ENCODE measurements at places on chromosomes 7 and 10.

- DNase-seq, result no peak
Measured at GRCh38 chr10:72802332-72802731, 91.2 kb upstream of the OIT3 start.

DNA sequence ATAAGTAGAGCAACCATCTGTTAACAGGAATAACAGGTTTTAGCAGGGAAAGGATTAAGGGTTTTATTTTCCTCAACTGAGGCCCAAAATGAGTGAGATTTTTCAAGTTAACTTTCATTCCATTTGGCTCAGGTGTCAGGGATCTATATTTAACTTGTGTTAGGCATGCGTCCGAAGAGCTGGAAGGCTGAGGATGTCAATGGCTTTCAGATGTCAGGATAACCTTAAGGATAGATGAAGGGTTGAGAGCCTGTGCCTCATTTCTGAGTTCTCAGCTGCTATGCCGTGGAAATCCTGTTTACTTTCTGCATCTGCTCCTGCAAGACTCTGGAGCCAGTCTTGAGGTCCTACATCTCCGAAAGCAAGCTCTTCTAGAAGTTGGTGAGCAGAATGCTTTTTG is 36.4 kb upstream of the CD36 start:
- DNase-seq, result no peak

- no peak for DNase-seq
Measured at GRCh38 chr7:135827391-135827790, 78.8 kb upstream of the FAM180A start.

DNA sequence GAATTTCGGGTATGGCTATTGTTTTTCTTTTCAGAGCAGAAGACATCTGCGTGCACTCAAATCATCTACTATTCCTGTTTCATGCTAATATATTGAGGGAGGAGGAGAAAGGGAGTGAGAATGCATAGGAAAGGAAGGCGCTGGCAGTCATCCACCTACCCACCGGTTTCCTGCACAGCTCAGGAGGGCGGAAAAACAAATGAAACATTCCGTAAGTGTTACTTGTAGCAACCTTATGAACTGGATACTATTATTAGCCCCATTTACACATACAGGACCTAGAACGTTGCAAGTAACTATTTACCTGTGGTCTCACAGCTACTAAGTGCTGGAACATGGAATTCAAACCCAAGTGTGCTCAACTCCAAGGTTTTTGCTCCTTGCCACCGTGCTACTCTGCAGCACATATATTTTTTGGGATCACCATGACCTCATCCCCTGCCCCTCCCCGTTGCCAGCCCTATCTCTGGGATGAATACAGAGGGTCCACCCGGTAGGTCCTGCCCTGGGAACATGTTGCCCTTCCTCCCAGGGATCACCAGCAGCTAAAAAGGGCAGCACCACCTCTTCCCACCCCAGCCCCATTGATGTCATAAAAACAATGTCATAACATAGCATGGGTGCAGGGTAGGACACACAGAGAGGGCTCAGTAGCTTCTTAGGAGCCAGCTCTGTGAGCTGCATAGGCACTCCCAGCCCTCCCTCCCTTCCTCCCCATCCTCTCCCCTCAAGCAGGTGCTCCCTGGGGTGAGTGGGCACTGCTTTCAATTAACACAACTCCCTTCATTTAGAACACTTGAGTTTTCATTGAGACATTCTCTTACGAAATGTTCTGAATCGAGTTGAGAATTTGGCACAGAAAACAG is 16.9 kb downstream of the GFRA1 start:
- no peak for DNase-seq

DNA sequence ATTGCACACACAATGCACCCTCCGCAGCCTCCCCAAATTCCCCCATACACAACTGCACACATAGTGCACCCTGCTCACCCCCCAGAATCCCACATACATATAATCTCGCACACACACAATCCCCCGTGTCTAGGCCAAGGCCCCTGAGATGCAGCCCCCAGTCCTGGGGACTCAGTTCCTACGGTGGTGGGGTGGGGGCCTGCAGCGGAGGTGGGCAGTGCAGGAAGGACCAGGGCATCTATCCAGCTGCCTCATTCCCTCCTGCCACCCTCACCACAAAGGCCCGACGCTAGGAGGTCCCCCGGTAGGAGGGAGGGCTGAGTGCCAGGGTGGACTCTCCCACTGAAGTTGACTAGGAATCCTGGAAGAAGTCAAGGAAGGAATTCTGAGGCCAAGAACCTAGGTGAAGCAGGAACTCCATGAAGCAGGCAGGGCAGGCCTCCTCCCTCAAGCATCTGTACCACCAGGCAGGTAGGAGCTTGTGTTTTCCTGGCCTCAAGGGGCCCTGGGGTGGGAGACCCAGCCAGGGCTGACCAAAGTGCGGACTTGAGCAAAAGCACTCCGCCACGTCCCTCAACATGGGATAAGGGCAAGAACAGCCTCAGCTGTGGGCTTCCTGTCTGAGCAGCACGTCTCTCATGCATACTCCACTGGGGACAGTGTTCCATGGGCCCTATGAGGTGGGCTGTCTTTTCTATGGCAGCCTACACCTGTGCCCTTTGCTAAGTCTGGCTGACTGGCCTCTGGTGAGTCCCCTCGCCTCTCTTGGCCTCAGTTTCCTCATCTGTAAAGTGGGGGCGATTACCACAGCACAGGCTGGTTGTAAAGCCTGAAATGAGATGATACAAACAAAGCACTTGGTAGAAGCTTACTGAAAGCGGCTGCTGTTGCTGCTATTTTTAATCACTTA is 145.7 kb downstream of the MAPK8 start:
- no peak for DNase-seq

DNA sequence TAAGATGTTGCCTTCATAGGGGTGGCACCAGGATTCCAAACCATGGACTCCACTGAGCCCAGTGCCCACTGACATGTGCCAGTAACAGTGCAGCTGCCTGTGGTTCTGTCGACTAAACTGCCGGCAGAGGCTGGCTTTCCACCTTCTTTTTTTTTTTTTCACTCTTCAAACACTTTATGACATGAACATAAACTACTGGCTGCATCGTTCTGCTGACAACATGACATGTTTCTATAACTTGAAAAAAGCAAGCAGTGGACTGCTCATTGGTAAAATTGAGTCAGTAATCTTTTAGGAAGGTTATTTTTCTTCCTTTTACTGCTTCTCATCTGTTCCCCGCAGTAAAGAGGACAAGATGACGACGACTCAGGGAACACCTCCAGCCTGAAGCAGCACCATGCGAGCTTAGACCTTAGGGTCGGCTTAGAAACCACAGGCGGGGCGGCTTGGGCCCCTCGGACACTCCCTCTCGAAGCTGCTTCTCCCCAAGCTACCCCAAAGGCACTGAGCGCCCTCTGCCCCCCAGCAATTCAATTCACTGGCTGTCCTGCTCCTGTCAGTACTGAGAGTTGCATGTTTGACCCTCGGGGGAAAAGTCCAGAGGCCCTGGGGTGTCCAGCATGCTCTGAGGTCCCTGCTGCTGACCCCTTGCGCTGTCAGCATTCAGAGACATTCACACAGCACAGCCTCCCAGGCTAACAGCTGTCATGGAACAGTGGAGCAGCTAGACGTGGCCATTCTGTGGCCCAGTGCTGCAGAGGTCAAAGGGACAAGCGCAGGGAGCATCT is 112.5 kb downstream of the EGFR start:
- no peak for DNase-seq

- peak; percentile 13 for DNase-seq
Measured at GRCh38 chr7:10939237-10939910, 34.3 kb upstream of the PHF14 start.

DNA sequence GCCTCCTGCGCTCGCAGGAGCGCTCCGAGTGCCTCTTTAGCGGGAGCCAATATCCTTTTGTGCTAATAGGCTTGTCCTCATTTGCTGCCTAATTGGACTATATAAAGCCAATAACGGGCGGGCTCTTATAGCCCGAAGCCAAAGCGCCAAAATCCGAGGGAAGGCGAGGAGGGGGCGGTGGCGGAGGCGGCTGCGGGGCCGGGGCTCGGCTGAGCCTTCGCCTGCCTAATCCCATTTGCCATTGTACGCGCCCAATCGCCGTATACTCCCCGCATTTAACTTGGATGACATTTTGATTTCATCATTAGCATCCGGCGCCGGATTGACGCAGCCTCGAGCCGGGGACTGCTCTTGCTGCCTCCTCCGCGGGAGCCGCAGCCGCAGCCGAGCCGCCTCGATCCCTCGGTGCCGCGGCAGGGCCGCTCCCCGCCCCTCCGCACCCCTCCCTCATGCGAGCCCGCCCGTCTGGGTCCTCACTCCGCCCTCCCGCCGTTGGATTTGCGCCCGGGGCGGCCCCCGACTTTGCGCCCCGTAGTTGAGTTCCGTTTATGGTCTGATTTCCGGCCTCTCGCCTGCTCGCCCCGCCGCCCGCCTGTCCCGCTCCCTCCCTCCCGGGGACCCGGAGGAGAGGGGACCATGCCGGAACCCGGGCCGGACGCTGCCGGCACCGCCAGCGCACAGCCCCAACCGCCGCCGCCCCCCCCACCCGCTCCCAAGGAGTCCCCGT is at the start of gene HMX3:
Gene HMX3 (plus strand): TSS at position 556 of the 727 bp plus-strand sequence. CDS start 81 bp downstream, at position 637.
- no peak for DNase-seq

- no peak for DNase-seq
Measured at GRCh38 chr10:62043421-62044021, 142.0 kb downstream of the ARID5B start.
